ENCODE measurements at places on chromosomes 13 and 19. TPM values are rescaled to one million over a fixed set of nuclear protein-coding genes. Genes with fewer than 3 reads are reported as not detected.

Gene BAX
- total RNA-seq: 84.4 TPM

DNA sequence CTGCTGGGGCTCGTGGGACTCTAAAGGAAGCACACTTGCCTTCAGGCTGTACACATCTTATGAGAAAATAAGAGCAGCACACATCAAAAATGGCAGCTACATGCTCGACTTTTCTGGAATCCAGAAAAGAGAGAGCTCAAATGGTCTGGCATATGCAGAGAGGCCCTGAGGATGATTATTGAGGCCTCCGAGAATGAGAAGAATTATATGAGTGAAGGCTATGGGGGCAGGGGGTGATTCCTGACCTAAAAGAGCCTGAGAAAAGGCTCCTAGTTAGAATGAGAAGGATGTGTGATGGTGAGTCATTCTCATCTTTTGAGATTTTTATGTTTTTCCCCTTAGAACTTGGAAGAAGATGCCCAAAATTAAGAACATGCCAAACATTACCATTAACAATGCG is 97.1 kb downstream of the HSPH1 start:
- H3K27ac ChIP-seq: no peak overlapping the region
- no peaks in the 10 kb centered on the region for H3K4me1 ChIP-seq

Gene MTUS2
- 0.11 TPM for total RNA-seq

DNA sequence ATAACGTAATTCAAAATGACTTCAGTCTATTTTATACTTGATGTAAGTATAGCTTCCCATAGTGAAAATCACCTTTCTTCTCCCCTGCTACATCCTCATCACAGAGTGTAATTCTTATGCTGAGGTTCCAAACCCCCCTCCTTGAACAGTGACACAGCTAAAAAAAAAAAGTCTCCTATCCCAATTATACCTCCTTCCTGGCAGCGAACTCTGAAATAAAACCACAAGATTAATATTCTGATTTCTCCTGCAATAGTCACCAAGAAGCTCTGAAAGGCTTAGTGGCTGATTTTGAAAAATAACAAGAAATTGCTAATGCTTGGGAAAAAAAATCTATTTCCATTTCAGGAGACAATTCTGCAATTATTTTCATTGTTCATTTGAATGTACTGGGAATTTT is 36.3 kb downstream of the EFNB2 start:
- H3K4me3 ChIP-seq: no peak overlapping the region
- no peaks in the 10 kb centered on the region for H3K27me3 ChIP-seq
- DNase-seq: no peak

Gene TTC9B
- not detected for total RNA-seq

Gene POU2F2
- 6.3 TPM for total RNA-seq

GRCh38 chr13:106587787-106588186 is 19.9 kb upstream of the ARGLU1 start:
- H3K36me3 ChIP-seq: no peaks in the 10 kb centered on the region
- H3K4me3 ChIP-seq: no peak overlapping the region
- no peak for DNase-seq
- peak overlapping the region; percentile 18 for H3K27ac ChIP-seq
- H3K27me3 ChIP-seq: no peaks in the 10 kb centered on the region
